ENCODE measurements at places on chromosomes 7 and 10.

DNA sequence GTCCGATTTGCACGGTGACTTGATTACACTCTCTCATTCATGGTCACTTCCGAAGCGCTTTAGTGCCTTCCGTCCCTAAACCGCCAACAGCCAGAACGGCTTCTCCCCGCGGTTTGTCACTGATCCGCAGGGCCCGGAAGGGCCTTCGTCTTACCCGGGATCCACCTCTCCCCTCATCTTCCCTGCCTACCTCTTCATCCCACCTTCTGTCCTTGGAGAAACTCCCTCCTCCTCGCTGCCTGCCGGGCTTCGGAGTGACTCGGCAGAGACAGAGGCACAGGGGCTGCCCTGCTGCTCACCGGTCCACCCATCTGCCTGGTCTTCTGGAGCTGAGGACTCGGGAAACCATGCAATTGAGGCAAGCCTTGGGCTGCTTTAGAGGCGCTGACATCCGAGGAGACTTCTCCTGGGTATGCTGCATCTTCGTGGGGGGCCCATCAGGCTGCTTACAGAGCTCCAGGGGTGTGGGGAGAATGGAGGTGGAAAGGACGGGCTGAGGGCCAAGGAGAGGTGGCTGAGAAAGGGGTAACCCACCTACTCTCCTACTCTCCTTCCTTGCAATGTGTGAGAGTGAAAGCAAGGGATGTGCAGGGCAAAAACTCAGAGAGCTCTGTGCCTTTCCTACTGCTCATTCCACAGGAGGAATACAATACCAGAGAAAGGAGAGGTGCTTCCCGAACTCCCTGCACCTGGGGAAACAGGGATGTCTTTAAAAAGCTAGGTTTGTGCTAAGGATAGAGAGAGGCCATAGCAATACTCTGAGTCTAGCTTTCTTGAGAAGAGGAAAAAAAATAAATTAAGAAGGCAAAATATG lies 1.0 kb upstream of the HOXA11 start:
- DNase-seq, result no peak

GRCh38 chr7:111662386-111662785 lies 100.1 kb upstream of the IMMP2L start:
- no peak for DNase-seq

GRCh38 chr7:115613836-115614235 lies 416.7 kb downstream of the TFEC start:
- no peak for DNase-seq

DNA sequence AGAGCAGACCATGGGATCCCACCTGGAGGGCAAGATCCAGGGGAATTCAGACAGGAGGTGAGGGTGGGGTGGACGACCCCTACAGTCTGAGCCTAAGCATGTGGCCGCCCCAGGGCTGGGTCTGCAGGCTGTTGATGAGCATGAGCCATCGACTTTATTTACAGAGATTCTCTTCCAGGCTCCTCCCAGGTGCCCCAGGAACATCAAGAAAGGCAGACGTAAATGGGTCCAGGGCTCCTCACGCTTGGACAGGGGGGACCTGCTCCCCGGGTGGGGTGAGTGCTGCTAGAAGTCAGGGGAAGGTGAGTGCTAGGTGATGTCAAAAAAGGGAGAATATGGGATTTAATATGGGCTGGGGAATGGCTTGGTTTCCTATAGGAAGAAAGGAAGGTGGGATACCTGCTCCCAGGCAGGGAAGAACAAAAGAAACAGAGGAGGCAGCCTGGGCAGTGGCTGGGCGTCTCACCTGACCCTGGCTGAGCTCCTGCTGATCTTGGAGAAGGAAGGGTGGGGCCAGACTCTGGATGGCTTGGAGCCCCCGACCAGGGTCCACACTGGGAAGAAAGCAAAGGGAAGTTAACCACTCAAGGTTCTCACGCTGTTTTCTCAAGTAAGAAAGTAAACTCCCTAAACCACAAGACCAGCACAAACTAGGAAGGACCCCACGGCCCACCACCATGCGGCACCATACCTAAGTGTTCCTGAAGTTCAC lies 162.1 kb upstream of the SHH start:
- DNase-seq, result no peak

DNA sequence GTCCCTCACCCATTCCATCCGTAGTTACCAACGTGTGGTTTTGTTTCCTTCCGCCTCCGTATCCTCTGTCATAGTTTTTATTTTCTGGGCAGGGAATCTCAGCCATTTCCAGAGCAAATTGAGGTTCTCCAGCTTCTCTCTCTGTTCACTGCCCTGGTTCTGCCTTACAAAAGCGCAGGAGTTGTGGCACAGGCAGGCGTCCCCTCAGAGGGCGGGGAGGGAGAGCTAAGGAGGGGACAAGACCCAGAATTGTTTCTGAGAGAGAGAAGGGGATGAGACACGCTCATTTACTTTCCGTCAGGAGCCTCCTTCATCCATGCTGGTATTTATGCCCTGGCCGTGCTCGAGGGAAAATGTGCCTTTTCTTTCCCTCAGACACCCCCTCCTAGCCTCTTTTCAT lies 71.0 kb downstream of the SH2D4B start:
- no peak for DNase-seq

DNA sequence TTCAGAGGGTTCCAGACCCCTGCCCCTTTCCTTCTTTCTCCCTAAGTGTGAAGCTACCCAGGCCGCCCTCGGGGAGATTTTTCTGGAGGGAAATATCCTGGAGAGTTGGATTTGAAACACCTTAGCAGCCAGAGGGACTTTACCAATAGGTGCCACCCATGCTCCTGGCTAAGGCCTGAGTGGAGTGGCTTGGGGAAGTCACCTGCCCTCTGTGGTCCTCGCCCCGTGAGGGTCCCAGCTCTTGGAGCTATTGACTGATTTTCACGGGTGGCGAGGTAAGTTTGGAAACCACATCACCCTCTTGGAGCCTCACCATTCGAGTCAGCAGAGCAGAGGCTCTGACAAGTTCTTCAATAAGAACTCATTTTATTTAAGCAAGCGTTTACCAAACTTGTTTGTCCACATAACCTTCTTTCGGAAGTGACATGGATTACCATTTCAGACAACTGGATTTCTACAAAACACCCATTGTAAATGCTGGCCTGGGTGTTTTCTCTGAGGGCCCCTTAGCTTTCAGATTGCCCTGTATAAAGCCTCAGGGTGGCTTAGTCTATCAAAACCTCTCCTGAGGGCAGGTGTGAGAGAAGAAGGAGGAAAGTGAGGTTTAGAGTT lies 20.4 kb downstream of the AQP1 start:
- no peak for DNase-seq

GRCh38 chr7:96728139-96728538 lies 18.5 kb upstream of the SEM1 start:
- no peak for DNase-seq

- DNase-seq, result peak; percentile 75
Observed at GRCh38 chr7:135672560-135673359, 10.4 kb downstream of the STMP1 start.

DNA sequence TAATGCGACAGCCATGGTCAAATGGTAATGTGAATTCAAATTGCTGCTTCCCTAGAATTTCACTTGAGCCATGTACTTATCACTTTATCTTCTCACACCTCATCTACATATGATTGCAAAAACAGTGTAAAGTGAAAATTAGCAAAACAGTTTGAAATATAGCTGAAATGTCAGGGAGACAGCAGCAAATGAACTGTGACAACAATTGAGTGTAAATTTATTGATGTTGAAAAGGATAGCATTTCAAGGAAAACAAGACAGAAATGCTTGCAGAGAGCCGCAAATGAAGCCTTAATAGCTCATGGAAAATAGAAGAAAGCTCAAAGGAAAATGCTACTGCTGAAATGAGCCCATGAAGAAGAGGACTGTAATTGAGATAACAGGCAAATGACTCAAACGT lies 516.2 kb upstream of the POT1 start:
- no peak for DNase-seq

DNA sequence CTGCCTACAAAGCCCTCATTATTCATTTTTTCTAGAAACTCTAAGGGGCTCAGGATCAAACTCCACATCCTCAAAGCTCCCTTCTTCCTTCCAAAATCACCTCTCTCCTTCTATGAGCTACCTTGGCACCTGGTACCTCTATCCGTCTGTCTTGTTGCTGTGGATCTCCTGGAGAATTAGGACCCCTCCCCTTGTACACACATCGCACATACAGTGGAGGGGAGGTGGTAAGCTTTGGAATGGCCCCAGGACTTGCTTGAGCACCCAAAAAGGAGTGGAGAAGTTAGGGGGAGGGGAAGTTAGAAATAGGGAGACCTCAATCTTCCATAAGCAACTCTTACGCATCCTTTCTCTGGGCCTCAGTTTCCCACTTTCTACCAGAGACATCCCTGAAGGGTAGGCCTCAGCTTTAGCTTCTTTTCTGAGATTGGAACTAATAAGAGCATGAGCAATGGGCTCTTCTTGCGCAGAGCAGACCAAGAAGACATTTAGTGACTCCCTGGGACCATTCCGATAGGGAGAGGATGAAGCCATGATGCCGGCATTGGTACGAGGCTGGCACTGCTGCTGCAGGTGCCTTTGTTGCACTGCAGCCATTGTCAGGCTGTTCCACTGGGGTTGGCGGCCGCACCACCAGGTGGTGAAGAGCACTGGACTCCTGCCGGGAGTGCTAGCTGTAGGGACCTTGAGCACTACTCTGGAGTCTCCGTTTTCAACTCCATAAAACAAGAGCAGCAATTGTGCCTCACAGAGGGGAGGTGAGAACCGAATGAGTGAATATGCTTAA lies 4.5 kb downstream of the CYP26C1 start:
- no peak for DNase-seq

- no peak for DNase-seq
Observed at GRCh38 chr10:79241629-79241989, 105.7 kb upstream of the PPIF start.

DNA sequence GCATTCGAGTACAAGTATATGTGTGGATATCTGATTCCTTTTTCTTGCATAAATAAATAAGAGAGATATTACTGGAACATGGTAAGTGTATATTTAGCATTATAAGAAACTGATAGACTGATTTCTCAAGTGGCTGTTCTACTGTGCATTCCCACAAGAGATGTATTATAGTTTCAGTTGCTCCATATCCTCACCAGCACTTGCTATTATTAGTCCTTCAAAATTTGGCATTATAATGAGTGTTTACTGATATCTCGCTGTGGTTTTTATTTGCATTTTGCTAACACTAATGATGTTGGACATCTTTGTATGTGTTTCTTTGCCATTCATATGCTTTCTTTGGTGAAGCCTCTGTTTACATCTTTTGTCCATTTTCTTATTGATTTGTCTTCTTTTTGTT lies 4.4 kb upstream of the CLRN3 start:
- no peak for DNase-seq

- DNase-seq, result no peak
Observed at GRCh38 chr10:133236401-133237240, 1.0 kb upstream of the VENTX start.

DNA sequence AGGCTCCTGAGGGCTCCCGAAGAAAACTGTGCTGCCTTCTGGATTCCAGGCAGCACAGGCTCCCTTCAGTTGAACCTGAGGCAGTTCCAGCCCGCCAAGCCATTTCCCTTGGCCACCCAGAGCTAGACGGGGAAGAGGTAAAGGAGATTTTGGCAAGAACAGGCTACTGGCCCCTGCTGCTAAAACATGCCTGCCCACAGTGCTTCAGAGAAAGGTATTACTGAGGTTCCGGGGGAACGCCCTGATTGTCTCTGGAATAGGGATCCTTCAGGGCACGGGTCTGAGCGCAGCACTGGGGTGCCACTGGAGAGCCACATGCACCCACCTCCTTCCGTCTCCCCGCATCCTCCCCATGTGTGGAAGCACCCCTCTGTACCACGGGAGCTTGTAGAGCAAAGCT lies 247.4 kb downstream of the BAMBI start:
- no peak for DNase-seq

GRCh38 chr10:18786478-18786877 lies 127.2 kb downstream of the ARL5B start:
- no peak for DNase-seq

GRCh38 chr10:117135480-117136140 lies 2.5 kb downstream of the VAX1 start:
- DNase-seq, result no peak

GRCh38 chr7:90532231-90532929 lies 62.9 kb downstream of the PTTG1IP2 start:
- no peak for DNase-seq

GRCh38 chr10:49361178-49361554 lies 34.7 kb downstream of the DRGX start:
- DNase-seq, result no peak

- DNase-seq, result no peak
Observed at GRCh38 chr10:102507521-102507920, 3.7 kb downstream of the SUFU start.

DNA sequence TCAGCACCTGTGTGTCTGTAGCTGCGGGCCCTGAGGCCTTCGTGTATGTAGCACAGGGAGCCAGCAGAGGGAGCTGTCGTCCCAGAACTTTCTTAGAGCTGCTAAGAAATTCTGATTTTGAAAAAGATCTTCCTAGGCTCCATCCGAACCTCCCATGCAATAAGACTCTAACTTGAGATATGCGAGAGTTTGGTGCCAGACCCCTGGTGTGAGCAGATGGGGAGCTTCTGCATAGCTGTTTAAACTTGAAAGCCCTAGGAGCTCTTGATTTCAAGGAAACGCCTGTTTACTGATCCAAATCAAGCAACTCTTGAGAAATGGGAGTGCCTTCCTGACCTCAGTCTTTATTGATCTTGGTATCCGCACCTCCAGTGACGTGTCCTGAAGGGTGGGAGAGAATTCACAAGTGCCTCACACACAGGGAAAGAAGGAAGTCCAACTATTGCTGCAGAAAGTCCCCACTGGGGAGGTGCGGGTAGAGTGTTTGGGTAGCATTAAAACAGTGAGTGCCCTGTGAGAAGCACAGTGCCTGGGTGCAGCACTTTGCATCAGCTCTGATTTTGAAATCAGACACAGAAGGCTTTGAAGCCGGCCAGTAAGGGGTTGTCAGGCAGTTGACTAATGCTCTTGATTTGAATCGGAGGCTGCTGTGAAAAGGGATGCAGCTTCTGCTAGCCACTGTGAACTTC lies 66.4 kb upstream of the STRIP2 start:
- DNase-seq, result peak; percentile 46

GRCh38 chr7:54426406-54426805 lies 115.8 kb upstream of the VSTM2A start:
- DNase-seq, result no peak

- no peak for DNase-seq
Observed at GRCh38 chr10:112235141-112235540, 48.1 kb upstream of the TECTB start.

- no peak for DNase-seq
Observed at GRCh38 chr10:126592901-126593300, 77.6 kb downstream of the C10orf90 start.

GRCh38 chr10:26213157-26213800 lies 3.3 kb upstream of the GAD2 start:
- DNase-seq, result no peak

DNA sequence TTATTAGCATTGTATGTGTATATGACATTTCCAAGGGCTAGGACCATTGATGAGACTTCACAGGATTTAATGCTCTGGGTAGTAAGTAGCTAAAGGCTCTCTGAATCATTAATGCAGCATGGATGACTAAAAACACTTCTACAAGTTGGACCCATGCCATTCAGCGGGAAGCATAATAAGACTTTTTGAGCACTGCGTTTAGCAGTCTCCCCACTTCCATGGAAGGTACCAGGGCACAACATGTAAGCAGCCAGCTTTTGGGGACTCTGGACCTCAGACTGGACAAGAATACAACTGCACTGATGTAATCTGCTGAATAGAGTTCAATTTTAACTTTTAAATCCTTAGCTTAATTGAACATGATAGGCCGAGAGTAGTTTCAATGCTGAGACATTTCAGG lies 191.7 kb upstream of the IMMP2L start:
- no peak for DNase-seq
